ENCODE measurements at places on chromosomes 3 and 15.

- no peak for DNase-seq
These were observed 47.0 kb upstream of the ATOSA start for GRCh38 chr15:52726195-52726594.

GRCh38 chr15:21262851-21263425 lies 177.4 kb downstream of the POTEB3 start:
- peak; percentile 49 for DNase-seq

- DNase-seq = no peak
These were observed 433 bp downstream of the FILIP1L start for GRCh38 chr3:100113723-100114412.

- no peak for DNase-seq
These were observed 51.0 kb downstream of the VGLL4 start for GRCh38 chr3:11592445-11593298.

- no peak for DNase-seq
These were observed 277.9 kb downstream of the PTPRG start for GRCh38 chr3:61839256-61839655.

DNA sequence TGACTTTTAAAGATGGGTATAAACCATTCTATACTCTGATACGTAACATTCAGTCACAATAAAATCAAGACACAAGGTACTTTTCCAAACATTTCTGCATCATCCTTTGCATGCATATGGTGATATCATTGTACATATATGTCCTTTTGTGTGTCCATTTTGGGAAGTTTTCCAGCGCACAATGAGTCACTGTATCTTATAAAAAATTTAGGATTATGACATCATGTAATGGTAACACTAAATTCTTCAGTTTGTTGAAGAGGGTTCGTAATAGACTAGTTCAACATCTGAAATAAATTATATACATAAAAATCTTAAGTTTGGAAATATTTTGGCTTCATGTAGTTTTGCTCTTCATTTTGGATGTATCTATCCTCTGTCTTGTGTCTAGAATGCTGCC lies 480.9 kb downstream of the ROBO1 start:
- DNase-seq = no peak

DNA sequence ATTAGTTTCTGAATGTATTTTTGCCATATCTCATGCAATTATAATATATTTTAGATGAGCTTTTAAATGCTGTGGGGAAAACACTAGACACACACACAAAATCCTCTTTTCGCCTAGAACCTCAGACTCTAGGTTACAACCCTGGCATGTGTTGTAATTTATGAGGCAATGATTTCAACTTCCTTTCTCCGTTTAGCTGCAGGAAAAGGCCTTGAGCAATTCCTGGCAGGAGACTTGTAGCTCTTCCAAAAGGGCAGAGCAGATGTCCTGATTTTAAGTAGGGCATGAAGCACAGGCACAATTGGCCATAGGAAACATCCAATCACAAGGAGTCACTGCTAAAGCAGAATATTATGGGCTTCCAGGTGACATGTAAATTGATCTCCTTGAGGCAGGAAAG lies 82.0 kb downstream of the GPR156 start:
- DNase-seq = peak; percentile 76

- DNase-seq = no peak
These were observed 164.7 kb downstream of the SQOR start for GRCh38 chr15:45799508-45799907.

- peak; percentile 97 for DNase-seq
These were observed 47.7 kb upstream of the INSYN1 start for GRCh38 chr15:73800662-73801345.

- DNase-seq = no peak
These were observed 16.5 kb upstream of the SKOR1 start for GRCh38 chr15:67808821-67809220.

DNA sequence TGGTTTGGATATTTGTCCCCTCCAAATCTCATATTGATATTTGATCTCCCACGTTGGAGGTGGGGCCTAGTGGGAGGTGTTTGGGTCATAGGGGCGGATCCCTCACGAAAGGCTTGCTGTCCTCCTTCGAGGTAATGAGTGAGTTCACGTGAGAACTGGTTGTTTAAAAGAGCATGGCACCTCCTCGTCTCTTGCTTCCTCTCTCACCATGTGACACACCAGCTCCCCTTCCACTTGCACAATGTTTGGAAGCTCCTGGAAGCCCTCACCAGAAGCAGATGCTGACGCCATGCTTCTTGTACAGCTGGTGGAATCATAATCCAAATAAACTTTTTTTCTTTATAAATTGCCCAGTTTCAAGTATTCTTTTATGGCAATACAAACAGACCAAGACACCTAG lies 38.6 kb downstream of the RFTN1 start:
- no peak for DNase-seq

GRCh38 chr15:84684092-84684491 lies 26.1 kb upstream of the NMB start:
- no peak for DNase-seq

Measured in osteoblast (primary cell).